ENCODE measurements at places on chromosomes 12 and 14.

DNA sequence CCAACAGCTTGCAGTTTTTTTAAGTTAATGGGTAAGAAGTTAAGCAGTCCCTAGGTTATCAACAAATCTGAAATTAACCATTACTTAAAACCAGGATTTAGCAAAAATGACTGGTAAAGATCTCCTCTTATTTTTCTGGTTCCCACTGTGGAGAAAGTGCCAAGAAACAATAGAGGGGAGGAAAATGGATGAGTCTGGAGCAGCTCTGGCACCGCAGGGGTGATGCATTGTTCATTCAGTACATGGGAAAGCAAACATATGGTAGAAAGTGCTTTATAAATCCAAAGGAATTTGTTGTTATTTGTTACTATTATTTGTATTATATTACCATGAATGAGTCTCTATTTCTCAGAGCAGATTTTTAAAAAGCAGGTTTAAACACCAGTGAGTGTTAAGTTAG lies 92.2 kb downstream of the DYRK2 start:
- no peak for DNase-seq

DNA sequence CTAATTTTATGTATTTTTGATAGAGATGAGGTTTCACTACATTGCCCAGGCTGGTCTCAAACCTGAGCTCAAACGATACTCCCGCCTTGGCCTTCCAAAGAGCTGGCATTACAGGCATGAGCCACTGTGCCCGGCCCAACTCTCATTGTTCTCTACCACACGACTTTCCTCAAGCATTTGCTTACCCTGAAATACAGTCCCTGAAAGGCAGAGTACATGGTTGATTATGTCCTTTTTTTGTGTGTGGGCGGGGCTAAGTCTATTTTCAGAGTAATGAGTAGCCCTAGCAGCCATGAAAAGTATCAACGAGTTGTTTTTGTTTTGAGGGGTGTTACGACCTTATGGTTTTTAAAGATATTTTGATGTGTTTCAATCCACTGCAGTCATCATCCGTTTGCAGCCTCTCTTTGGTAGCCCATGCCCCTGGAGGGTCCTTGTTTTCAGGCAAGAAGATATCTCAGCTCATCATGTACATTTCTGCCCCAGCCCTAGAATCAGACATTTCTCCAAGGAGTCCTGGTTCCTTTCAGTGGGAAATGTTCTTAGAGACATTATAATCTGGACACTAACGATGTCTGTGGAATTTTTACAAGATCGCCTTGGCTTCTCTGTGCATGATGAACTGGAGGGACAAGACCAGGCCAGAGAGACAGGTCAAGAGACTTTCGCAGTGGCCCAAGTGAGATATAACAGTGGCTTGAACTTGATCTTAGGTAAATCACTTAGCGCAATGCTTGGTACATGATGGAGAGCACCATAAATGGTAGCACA lies 8.7 kb downstream of the ACACB start:
- no peak for DNase-seq

DNA sequence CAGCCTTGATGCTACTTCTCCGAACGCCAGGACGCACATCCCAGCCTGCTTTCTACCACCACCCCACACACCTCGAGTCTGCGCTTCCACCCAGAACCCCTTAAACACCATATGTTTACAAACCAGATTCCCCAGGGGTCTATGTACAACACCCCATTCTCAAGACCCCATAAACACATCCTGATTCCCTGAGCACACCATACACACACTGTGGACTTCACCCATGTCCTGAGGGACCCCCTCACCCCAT lies 733 bp downstream of the TTC7B start:
- no peak for DNase-seq

- no peak for DNase-seq
Measured at GRCh38 chr12:68227356-68227755, 1.7 kb upstream of the IL26 start.

DNA sequence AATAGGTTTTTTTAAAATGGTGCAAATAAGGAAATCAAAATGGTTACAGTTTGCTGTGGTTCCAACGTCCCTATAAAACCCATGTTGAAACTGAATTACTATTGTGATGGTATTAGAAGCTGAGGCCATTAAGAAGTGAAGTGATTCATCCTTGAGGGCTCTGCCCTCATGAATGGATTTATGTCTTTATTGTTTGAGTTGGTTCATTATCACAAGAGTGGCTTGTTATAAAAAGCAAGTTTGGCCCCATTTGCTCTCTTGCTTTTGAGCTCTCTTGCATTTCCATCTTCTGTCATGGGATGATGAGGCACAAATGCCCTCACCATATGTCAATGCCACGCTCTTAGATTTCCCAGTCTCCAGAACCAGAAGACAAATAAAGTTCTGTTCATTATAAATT lies 62.3 kb downstream of the PRKD1 start:
- no peak for DNase-seq

DNA sequence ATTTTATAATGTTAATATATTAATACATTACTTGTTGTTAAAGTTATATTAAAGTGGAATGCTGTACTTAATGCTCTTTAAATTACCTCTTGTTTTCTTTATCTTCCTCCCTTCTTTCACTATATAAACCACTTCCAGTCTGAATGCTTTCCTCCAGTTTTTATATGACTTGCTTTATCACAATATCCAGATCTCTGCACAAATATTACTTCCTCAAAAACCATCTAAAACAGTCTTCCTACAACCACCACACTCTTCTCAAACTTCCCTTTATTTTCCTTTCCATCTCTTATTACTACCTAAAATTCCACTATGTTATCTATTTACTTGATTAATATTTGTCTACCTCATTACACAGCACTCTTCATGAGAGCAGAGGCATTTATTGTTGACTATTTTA lies 956.6 kb downstream of the LRFN5 start:
- DNase-seq = no peak

- no peak for DNase-seq
Measured at GRCh38 chr14:105497671-105498429, 6.8 kb downstream of the TEDC1 start.

DNA sequence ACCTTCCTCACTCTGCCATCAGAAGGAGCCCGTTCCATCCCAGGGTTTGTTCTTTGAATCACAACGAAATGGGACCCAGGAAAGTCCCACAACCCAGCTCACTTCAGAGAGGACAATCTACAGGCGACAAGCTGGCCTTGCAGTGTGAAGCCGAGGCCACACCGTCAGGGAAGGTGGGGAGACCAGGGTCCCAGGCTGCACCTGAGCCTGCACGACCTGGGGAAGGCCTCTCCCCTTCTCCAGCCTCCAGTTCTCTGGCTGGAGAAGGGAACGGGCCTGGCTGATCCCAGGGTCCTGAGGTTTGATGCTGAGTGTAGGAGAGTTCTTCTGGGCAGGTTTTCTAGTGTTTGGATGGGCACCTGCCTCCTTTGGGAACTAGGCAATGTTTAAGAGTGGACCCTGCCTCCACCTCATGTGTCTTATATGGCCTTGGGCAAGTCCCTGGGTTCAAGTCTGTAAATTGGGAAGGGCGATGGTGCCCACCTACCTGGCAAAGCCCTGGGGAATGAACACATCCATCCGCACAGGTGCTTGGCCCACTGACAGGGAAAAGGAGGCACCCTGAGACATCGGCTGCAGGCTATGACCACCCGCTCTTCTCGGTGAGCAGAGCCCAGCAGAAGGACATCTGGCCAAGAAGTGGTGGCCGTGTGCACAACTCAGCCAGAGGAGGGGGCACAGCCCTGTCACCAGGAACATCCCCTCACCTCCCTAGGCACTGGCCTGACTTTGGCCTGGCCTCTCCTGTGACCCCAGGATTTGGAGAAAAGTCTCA lies 77.9 kb upstream of the BCL11B start:
- no peak for DNase-seq

DNA sequence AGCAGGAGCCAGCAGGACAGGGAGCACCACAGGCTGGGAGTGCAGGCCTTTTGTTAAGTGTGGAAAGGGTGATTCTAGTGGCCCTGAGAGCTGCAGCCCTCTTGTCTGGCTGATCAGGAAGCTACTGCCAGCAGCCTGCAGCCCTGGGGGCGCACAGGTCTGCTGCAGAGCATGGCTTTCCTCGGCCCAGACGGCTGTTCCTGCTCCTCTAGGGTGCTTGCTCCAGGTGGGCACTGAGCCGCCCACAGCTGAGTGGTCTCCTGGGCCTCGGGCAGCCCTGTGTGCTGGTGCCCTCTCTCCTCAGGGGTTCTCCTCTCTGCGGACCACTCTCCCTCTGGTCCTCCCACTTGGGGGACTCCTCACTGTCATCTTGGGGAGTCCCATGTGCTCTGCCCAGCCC lies 18.9 kb downstream of the CCDC88C start:
- no peak for DNase-seq

DNA sequence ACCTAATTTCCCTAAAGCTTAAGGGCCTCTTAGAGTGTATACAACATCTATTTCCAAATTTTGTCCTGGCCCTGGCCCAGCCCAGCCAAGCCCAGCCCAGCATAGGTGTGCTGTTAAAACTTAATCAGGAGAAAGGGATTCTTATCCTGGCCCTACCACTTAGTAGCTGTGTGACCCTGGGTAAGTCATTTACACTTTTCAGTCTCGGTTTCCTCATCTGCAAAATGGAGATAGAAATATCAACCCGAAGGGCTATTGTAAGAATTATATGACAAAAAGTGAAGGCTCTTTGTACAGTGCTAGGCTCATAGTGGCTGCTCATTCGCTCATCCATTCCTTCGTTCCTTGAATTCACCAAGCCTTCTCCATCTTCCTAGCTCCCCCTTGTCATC lies 442 bp downstream of the ERG28 start:
- DNase-seq = no peak

- no peak for DNase-seq
Measured at GRCh38 chr14:70121521-70121920, 67.2 kb downstream of the SLC8A3 start.

DNA sequence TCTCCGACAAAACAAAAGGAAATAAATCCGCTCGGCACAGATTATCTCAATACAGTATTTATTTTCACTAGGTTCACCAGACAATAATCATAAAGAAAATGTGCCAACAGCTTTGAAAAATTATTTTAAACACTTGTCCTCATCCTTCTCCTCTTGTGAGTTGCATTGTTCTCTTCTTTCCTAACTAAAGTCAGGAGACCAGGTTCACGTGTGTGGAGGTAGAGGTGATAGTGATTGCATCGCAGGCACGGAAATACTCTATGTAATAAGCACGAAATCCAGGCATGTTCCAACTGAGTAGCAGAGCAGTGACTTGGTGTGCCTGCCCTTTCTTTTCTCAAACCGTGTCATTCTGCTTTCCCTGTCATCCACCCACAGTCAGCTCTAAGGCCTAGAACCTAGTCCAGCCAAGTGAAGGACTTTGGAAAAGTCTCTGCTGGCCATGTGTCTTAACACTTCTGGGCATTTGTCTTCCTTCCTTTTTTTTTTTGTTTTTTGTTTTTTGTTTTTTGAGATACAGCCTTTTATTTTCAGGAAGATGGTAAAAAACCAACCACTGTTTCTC lies 939 bp upstream of the SEL1L start:
- DNase-seq = no peak

DNA sequence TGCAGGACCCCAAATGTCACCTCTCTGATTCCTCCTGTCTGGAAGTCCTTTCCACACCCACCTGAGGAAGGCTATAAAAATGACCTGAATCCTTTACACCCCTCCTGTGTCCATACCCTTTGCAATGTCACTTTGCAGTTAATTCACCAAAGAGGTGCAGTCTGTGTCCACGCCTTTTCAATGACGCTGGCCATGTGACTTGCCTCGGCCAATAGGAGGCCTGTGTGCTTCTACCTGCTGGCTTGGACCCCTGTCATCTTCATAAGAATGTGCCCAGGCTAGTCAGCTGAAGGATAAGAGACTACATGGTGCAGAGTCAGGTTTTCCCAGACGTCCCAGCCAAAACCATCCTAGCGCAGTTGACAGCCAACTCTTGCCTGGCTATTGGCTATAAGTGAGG lies 101.4 kb downstream of the KSR2 start:
- no peak for DNase-seq

DNA sequence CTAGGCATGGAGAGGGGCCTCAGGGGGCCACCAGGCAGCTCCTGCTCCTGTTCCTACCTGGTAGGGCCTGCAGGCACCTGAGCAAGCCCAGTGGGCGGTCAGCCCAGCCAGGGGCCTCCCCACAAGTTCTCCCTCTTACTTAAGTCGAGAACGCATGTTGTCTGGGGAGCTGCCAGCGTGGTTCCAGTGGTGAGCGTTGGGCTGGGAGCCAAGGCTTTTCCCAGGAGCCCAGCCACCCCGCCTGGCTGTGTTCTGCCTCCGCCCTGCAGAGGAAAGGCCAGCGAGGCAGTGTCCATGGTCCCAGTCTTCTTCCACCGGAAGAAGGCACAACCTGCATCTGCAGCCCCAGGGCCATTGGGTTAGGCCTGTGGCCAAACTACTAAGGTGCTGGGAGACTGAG lies 1.4 kb downstream of the C14orf180 start:
- no peak for DNase-seq

GRCh38 chr12:94297876-94298505 lies 149.6 kb downstream of the PLXNC1 start:
- DNase-seq = no peak

- DNase-seq = no peak
Measured at GRCh38 chr12:49539406-49540228, 787 bp downstream of the KCNH3 start.

DNA sequence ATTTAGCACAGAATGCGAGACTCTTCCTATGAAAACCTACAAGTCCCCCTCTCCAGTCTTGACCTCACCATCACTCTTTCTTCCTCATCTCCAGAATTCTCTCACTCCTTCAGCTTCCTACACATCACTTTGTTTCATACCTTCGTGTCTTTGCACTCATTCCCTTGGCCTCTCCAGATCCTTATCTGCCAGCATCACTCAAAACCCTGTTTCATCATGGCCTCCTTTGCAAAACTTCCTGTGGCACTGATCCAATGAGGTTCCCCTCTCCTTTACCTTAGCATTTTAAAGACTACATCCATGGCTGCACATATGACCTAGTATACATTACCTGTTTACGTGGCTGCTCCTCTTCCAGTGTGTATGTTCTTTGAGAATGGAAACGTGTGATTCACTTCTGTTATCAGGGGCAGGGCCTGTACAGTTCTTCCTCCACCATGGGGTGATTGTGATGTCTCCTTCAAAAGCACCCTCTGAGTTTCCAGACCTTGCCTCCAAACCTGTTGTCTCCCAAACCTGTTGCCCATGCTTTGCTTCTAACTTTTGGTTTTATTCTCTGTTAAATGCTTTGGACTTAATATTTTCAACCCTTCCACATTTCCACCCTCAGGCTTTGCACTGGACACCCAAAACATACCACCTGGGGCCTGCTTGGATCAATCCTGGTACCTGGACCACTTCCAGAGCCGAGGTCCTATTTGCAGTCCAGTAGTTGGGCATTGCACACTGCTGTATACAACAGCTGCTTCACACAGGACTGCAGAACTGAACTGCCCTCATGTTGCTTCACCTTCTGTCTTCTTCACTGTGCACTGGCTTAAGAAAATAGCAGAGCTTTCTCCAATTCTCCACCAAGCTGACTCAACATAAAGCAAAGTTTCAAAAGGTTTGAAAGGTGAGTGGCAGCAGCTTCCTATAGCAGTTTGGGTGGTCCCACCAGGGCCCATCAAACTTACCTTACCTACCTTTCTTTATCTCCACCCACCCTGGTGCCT lies 131.7 kb downstream of the LLPH start:
- no peak for DNase-seq

DNA sequence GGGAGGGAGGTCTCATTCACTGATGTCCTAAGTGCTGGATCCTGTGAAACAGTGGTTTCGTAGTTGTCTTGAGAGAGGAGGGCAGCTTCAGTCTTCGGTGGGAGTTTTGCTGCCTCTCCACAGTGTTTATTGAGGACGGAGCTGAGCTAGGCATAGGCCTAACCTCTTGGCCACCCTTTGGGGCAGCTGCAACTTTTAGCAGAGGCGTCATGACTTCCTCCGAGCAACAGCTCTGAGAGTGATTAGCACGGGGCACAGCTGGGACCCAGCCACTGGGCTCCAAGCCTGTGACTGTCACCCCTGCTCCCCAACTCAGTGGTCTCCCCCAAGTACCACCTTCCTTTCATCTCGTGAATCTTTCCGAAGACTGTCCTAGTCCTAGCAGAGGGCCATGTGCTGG lies 139.9 kb upstream of the NCOR2 start:
- DNase-seq = no peak
